Lower leg skin (tissue), 4 donors: ENCODE measurements at places on chromosomes 6 and 20.

DNA sequence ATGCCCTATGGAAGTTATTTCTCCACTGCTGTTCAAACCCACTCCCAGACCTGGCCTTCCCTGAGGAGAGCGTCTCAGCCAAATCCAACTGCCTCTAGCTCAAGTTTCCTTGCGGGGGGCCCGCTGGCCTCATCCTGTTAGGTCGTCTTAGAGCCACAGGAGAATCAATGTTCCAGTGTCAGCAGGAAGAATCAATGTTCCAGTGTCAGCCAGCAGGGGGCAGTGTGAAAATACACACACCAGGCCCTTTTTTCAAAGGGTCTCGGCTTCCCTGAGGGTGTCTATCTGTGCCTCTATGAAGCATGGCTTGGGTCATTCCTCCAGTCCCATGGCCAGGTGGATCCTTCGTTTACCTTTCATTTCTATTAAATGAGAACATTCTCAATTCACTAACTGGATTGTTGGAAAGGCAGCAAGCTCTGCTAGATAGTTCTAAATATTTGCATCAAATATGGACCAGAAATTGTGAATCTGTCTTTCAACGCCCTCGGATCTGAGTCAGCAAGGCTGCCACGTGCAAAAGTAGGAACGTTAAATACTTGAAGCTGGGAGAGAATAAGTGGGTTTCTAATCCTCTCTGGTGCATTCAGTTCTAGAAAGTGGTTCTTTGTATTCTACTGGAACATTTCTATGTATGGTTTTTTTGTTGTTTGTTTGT lies 19.2 kb downstream of the PRND start:
- DNase-seq = no peak

- DNase-seq = no peak
Measured at GRCh38 chr6:3532296-3532916, 75.6 kb upstream of the SLC22A23 start.

- DNase-seq = peak; percentile 57
Measured at GRCh38 chr6:150894935-150895552, 29.5 kb downstream of the MTHFD1L start.

- no peak for DNase-seq
Measured at GRCh38 chr6:51350308-51350904, 531.7 kb downstream of the TFAP2B start.

DNA sequence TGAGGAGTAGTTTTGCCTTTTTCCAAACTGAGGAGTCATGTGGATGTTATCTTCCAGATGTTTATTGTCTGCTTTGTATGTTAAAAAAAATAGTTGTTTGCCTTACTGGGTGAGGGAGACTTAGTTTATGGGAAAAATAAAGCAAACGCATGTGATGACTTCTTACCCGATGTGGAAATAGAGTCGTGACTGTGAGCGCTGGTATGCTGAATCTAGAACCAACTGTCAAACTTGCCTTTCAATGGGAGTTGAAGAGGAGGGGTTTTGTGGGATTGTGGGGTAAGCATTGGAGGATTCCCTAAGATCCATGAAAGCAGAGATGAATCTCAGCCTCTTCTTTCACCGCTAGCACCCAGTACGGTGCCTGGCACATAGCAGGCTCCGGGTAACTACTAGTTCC lies 5.3 kb downstream of the DCBLD1 start:
- DNase-seq = no peak

DNA sequence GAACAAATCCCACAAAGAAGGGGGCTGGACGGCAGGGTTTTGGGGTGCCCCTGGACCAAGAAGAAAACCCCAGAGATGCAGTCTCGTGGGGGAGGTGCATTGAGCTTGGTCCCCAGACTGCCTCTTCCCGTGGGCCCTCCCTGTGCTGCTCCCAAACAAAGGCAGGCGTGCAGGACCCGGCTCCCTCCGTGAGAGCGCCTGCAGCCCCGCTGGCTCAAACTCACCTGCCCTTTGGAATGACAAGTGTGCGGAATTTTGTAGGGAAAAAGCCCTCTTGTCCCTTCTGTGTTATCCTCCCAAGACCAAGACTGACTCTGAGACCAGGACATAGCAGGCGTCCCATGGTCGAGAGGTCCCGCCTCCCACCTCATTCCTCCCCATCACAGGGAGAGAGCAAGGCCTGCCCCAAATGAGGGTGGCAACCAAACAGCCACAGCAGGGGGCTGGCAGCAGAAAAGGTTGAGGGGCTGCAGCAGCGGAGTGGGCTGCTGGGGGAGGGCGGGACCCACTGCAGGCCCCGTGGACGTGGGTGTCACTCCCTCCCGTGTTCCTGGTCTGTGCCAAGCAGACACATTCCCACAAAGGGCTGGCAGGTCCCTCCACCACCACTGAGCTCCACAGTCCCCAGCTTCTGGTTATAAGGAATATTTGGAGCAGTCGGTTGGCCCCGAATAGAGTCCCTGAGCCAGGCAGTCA lies 5.6 kb upstream of the FRMD1 start:
- no peak for DNase-seq

GRCh38 chr6:9439621-9440330 lies 975.1 kb downstream of the TFAP2A start:
- no peak for DNase-seq

DNA sequence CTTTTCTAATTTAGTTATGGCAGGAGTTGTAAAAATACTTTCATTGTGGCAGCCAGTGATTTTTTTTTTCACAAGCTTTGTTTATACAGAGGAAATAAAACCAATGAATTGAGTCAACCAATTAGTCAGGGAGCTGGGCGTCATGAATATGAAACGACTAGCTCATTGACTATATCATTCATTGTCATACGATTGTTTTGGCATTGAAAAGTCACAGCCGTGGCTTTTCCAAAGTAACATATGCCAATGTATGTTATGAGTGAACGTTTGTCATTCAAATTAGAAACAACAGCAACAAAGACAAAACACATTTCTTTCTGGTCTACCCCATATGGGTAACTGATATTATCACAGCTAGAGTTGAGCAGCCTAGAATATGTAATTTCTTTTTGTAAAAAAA lies 810.6 kb downstream of the EPHA7 start:
- no peak for DNase-seq

GRCh38 chr6:112357791-112358190 lies 10.7 kb downstream of the RFPL4B start:
- no peak for DNase-seq

GRCh38 chr6:161649068-161649467 lies 375.2 kb upstream of the AGPAT4 start:
- DNase-seq = peak; percentile 9

- peak; percentile 85 for DNase-seq
Measured at GRCh38 chr20:59124296-59125029, 39.2 kb upstream of the ZNF831 start.
